ENCODE measurements at places on chromosomes 6 and 20.

DNA sequence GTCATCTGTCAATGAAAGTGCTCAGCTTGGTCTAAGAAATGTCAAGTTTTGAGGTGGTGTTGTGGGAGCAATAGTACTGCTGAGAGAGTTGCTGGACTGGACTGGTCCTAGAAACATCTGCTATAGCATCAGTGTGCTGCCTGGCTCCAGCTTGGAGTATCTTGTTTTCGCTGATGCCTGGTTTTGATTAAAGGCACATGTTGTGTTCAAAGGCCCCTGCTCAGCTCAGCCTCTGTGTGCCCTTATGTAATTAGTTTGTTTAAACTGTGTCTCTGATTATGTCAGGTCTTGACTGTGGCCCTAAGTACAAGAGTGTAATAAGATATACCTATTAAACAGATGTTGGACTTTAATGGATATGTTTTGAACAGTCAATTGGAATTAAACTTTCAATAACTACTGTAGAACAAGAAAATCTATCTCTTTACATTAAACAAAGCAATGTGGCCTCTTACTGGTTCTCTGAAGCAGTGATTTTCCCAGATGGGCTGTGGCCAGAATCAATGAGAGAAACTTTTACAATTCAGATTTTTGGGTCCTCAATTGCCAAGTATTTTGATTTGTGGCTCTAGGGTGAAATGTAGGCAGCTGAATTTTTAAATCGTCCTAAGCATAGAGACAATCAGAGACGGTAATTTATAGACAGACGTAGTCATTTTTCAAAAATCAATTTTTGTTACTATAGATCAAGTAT lies 668.2 kb downstream of the DHX35 start:
- no peak for DNase-seq

DNA sequence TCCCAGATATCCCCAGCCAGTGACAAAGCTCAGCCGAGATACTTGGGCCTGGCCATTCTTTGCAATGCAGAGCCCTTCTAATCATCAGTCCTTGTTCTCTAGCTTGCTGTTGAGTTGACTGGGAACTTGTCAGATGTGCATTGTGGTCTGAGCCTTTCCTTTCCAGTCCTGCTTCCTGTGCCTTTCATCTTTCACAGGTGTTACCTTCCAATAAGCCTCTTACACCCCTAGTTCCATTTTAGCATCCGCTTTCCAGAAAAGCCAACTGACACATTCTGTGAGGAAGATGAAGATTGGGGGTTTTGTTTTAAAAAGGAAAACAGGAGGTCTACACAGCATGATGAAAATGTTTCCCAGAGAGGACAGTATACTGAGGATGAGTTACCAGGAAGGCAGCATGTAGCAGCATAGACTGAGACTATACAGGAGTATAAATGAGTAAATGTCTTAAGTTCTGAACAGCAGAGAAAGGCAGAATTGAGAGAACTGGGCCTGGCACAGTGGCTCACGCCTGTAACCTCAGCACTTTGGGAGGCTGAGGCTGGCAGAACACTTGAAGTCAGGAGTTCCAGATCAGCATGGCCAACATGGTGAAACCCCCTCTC lies 5.6 kb upstream of the CEP85L start:
- DNase-seq, result no peak

- DNase-seq, result no peak
These were observed 60.3 kb downstream of the AFG1L start for GRCh38 chr6:108355120-108355519.

DNA sequence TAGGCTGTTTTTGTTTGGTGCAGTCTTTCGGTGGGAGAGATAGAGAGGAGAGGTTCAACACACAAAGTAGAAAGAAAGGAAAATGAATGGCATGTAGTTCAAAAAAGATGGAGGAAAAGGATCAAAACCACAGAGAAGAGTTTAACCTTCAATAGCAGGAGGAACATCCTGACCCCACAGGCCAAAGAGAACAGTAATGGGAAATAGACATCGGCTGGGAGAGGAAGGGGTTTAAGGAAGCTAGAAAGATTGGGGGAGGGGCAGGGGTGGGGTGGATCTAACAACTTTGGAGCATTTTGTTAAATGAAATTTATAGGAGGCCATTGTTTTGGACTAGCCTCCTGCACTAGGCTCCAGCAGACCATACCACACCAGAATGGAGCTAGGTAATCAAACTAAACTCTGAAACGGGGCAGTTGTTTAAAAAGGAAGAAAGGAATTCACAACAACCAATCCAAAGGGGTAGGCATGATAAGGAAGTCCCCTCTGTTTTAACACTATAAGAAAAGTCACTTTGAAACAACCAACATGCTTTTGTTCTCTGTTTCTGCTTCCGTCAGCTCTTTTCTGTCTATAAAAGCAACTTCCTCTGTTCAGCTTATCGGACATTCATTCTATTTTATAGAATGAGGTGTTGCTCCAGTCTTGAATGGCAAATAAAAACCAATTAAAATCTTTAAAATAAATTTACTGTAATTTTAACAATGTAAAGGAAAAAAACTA lies 82.6 kb downstream of the EPB41L2 start:
- DNase-seq, result no peak

Measured in fibroblast of the aortic adventitia (primary cell).